ENCODE measurements at places on chromosomes 16 and 17.

GRCh38 chr16:81140930-81141780 lies 45.0 kb upstream of the GCSH start:
- no peak for DNase-seq

DNA sequence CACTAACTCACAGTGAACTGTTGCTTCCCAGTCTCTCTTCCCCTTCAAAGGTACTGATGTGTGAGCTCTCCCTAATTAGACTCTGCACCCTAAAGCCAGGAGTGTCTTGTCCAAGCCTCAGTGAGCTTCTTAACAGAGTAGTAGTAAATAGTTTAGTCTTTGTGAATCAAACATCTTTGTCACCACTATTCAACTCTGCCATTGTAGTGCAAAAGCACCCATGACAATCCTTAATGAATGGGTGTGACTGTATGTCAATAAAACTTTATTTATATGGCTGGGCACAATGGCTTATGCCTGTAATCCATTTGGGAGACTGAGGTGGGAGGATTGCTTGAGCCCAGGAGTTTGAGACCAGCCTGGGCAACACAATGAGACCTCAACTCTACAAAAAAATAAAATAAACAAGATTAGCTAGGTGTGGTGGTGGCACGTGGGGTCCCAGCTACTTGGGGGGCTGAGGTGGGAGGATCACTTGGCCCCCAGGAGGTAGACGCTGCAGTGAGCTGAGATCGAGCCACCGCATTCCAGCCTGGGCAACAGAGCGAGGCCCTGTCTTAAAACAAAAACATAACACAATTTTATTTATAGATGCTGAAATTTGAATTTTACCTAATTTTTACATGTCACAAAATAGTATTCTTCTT lies 45.5 kb upstream of the TNRC6A start:
- no peak for DNase-seq

DNA sequence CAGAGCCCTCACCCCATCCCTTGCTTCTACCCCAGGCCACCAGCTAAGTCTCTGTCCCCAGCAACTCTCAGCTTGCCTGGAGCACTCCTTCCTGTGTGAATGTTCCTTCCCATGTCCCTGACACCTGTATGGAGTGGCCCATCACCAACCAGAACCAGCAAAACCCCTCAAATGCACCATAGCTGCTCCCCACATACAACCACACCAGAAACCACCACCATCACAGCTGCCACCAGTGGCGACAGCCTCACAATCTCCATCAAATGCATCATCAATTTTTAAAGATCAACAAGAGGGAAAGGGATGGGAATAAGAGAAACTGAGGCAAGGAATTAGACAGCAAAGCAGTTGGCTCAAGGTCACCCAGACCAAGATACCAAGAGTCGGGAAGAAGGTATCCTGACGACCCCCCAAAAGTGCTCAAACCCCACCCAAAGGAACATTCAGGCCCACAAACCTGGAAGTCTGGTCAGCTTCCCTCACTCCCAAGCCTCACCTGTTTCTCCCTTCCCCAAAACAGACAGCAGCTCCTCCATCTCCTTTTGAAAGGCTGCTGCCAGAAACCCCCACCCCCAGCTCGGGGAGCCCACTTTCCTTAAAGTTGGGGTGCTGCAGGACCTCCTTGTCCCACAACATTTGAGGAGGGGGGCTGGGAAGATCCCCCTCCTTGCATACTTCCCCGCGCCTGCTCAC lies 1.8 kb downstream of the SRCIN1 start:
- no peak for DNase-seq

DNA sequence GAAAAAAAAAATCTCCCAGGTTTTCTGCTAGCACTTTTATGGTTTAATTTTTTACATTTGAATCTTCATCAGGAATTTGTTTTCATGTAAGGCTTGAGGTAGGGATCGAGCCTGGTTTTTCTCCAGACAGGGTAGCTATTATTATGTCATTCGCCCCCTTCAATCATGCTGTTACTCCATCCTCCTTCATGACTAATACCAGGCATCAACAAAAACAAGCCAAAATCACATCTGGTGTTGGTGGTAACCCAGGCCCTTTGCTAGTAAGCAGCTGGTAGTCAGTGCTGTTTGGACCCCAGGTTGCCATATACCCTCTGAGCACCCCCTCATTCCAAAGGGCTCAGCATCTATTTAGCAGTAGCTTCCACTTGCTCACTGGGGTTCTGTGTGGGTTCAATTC lies 29.5 kb downstream of the DRC3 start:
- DNase-seq = no peak

- peak; percentile 78 for DNase-seq
Measured at GRCh38 chr17:15392326-15392741, 50.9 kb upstream of the TEKT3 start.

DNA sequence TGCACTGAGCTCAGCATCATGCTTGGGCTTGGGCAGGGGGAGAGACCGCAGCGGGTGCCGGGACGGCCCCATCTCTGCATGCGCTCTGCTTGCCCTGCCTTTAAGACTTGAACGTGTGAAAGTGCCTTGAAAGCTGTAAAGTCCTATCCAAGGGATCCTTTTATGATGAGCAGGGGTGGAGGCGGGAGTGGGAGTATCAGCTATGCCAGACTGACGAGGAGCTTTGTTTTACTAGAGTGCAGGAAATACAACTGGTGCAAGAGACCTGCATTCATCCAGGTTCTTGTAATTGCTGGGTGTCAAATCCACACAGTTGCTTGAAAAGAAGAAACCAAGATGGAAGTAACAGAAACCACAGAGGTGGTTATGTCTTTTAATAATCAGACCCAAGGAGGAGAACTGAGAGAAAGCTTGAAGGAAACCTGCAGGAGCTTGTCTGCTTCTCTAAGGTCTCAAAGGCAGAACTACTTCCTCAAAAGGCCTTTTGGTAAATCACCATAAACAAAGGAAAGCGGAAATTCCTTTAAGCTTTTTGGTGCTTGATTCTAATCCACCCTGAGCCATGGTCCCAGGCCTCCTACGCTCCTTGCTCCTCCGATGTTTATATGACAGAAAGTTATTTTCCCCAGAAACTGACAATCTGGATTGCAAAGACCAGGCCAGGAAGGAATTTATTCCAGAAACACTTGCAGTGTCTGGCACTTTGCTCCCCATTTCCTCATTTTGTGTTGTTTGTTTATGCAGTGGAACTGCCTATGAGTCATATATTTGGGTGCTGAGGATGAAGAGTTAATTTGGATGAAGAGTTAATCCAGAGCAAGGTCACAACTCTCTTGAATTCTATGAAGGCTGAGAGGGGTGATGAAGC lies 51.3 kb upstream of the FBXO47 start:
- DNase-seq = no peak

- no peak for DNase-seq
Measured at GRCh38 chr17:16258901-16259300, 41.9 kb downstream of the PIGL start.

DNA sequence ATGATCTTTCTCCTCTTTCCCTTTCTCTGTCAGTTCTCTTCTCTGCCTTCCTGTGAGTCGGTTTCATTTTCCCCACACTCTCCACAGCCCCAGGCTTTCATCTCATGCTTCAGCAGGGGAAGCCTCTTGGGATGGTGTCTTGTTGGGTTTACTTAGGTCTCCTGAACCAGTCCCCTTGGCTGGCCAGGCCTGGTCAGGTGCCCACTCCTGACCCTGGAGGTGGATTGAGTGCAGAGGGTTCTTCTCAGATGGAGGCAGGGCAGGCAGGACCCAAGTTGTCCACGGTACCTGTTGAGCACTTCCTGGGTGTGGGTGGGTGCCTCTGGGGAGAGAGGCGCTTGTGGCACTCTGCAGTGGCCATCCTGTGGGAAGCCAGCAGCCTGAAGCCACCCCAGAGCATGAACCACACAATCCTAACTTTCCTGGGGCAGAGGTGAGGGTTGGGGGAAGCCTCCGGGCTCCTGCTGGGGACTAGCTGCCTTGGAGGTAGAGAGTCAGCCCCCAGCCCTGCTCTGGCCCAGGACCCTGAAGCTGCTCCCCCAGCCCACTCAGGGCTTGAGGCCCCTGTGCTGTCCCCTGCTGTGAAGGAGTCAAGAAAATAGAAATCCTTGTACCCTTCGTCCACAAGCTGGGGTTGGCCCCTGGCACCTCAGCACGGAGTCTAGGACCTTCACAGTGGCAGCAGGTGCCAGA lies 2.0 kb upstream of the RAP1GAP2 start:
- DNase-seq = no peak

GRCh38 chr16:12708266-12708665 lies 95.4 kb downstream of the CPPED1 start:
- peak; percentile 11 for DNase-seq

- no peak for DNase-seq
Measured at GRCh38 chr17:49969134-49969759, at the start of gene DLX4. Gene DLX4 (plus strand): TSS chr17:49969190. CDS start chr17:49969469, 279 bp downstream.

GRCh38 chr16:84764970-84765369 lies 54.8 kb upstream of the CRISPLD2 start:
- no peak for DNase-seq

DNA sequence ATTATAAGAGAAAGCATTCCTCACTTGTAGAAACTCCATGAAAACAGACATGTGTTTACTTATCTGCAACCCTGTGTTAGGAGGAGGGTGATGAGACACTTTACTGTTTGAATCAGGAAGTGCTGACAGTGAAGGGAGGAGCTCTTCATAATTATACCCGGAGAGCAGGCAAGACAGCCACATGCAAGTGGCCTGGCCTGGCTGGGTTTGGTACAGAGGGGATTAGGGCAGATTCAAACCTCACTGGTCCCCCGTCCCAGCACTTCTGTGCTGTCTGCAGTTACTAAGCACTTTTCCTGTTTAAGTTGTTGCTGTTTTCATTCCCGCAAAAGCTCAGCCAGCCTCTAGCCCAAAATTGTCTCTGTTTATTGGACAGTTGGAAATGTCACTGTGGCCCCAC lies 78.5 kb downstream of the WWOX start:
- DNase-seq = no peak

DNA sequence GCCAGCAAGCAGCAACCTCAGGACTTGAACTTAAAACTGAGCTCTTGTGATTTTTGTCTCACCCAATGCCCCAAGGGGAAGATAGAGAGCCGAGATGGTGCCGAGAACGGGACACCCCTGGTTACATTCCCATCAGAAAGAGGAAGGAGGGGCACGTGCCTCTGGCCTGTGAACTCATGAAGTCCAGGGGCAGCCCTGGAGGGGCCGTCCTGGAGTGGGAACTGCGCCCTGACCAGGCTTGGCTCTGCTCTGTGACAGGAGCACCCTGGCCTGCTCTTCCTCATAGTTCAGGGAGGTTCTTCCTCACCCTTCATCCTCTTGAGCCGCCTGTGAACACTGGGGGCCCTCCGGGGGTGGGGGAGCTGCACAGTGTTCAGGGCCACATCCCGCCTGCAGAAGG lies 130.3 kb upstream of the FOXF1 start:
- no peak for DNase-seq

GRCh38 chr16:53771655-53772497 lies 67.9 kb downstream of the FTO start:
- DNase-seq = peak; percentile 35

DNA sequence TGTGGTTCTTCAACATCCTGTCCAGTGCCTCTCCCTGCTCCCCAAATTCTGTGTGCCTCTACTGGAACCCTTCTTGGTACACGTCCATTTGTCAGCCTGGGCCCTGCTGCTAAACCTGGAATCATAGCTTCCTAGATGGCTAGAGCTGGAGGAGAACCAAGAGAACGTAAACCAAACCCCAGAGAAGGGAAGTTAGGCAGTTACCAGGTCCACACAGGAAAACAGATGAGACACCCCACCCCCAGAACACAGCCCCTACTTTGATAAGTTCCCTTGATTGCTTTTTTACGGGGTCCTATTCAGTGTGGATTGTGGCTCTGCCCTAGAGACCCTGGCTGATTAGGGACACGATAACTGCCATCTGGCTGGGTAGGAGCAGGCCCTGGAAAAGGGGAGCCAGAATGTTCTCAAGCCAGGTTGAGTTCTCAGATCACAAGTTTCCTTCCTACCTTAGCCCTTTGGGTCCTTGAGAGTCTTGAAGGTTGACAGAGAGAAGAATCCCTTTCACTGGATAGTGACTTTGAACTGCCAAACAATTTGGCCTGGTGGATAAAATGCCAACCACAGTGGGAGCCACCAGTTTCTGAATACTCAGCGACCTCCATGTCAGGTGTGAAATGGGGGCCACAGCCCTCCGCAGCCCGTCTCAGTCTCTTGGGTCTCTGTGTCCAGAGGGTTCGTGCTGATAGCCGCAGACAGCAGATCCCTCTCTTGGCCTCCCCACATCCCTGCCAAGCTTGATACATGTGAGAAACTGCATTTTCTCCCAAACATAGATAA lies 7.9 kb downstream of the TBX4 start:
- DNase-seq = no peak

GRCh38 chr16:58346831-58347371 lies 45.4 kb upstream of the GINS3 start:
- no peak for DNase-seq

Data from fibroblast of skin of right biceps (primary cell).